ENCODE measurements at places on chromosomes 6 and 20. TPM values are rescaled to one million over a fixed set of nuclear protein-coding genes. Genes with fewer than 3 reads are reported as not detected.

PLA2G7 gene
- total RNA-seq: under 0.01 TPM

SPATA25 gene
- 1.00 TPM for total RNA-seq

COX4I2 gene
- total RNA-seq: not detected

FLOT1 gene
- total RNA-seq: 23.2 TPM

SNAP91 gene
- total RNA-seq: 0.07 TPM

SAMD5 gene
- total RNA-seq: 1.4 TPM
